Activated naive CD4-positive, alpha-beta T cell (primary cell): ENCODE measurements at places on chromosomes 3 and 15.

GRCh38 chr15:57758560-57758959 is 52.0 kb downstream of the POLR2M start:
- no peak for DNase-seq

- DNase-seq: no peak
These were observed 54.5 kb downstream of the ZMAT3 start for GRCh38 chr3:179016979-179017670.

DNA sequence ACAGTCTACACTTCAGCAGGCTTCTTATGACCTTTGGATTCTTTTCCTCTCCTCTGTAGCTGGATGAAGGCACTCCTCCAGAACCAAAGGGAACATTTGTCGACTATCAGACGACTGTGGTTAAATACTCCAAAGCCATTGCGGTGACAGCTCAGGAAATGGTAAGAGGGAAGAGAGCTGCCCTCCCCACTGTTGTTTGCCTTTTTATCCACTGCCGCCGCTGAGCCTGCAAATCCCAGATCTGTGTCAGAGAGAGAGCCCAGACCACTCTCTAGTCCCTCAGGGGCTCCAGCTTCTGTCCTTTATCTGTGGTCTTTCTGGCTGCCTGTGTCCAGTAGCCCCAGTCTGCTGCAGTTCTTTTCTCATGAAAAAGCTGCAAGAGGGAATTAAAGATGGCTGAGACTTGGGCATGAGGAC is 261.5 kb upstream of the TPM1 start:
- DNase-seq: no peak

DNA sequence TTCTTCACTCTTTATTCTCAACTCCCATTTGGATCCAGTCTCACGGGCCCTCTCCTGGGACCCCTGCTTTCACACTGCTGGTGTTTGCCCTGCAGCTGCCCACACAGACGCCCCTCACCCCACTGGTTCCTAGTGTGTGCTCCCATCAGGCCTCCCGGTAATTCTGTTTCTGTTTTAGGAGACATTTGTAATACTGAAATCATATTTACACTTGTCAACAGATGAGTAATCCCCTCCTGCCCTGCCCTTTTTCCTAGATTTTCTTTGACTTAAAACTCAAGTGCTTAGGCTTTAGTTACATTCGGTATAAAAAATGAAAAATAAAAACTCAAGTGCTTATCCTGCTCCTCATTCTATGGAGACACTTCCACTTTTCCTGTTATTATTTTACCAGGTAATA is 18.4 kb upstream of the ABTB1 start:
- DNase-seq: no peak

- no peak for DNase-seq
These were observed 890.9 kb downstream of the GBE1 start for GRCh38 chr3:80870476-80871041.

DNA sequence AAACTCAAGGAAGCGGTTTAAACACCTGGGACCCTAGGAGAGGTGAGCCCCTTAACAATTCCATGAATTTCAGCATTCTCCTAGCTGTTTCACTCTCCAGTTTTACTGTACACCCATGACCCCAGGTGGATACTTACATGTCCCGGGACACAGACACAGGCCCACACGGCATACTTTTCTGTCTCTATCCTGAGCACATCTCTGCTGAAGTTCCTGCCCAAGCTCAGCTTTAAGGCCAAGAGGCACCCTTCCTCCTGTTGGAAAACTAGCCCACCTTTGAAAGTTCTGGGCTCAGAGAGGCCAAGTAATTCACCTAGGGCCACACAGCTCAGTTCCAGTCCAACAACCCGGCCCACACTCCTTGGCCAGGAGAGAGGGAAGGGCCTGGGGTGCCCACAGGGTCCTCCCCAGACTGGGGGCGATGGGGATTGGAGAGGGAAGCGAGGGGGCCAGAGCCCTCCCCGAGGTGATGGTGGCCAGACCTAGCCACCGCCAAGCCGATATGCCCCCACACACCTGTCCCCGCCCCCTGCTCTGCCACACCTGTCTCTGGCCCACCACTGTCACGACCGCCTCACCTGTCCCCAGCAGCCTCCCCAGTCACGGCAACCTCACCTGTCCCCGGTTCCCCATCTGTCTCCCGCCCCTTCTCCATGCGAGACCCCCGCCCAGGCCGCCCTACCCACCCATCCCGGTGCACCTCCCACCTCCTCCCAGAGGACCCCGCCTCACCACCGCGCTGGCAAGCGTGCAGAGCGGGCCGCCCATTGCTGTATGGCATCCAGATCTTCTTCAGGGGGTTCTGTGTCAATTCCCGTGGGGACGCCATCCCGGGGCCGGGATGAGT is 431 bp downstream of the PFKFB4 start:
- no peak for DNase-seq
